ENCODE measurements at places on chromosomes 4 and X.

- DNase-seq: no peak
Measured at GRCh38 chr4:85257817-85258370, 217.1 kb upstream of the ARHGAP24 start.

GRCh38 chr4:15231265-15232091 lies 196.4 kb upstream of the C1QTNF7 start:
- peak; percentile 55 for DNase-seq

- no peak for DNase-seq
Measured at GRCh38 chrX:7146020-7146702, 1.4 kb upstream of the STS start.

DNA sequence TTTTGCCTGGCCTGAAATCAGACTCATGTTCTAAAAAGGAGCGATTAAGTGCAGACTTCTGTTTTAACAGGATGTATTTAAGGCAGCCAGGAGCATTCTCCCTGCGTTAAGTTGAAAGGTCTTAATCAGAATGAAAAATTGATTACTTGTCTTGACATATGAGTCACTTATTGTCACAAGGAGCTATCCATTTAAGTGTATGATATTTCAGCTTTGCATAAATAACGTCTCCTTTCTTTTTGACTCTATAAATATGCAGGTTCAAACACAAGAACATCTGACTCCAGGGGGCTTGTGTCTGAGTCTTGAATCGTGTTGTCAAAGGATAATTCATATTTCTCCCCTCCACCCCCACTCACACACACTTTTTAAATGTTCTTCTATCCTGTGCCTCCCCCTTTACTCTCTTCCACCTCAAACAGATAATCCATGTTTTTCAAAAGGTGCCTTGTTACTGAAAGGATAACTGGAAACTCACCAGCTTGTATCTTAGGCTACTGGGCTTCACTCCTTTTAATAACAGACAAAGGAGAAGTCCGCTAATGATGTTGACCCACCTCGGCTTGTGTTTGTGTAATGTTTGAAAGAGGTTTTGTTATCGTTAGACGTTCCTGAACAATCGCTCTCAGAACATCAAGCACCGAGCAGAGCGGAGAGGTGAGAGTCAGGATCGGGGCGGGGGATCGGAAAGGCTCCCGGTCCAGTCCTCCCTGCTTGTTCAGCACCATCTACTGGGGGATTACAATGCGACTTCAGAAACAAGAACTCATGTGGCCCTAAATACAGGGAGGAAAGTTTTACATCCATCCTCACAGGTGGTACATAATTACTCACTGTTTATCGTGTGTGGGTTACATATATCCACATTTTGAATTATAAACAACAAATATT lies 107.5 kb upstream of the RPL34 start:
- peak; percentile 42 for DNase-seq

DNA sequence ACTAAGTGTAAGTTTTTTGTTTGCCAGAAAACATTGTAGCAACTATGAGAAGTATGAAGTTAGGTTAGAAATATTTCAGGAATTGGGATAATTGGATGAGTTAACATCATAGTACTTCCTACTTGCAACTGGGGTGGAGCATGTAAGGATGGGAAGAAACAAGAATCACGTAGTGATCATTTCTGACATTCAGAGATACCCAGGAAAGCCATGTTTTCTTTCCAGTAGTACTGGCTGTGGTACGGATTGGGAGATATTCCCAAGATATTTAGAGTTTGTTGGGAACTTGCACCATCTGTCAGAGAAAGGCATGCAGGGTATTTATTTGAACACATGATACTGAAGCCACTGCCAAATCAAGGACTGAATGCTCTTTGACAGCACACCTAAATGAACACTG lies 87.6 kb upstream of the SLC4A4 start:
- no peak for DNase-seq

- no peak for DNase-seq
Measured at GRCh38 chr4:107283587-107284559, 247.8 kb upstream of the DKK2 start.

- DNase-seq: no peak
Measured at GRCh38 chr4:171813526-171814250, 484 bp downstream of the GALNTL6 start.

Data from NCI-H345 (cell line).